Articular chondrocyte of knee joint (primary cell): ENCODE measurements at places on chromosomes 11 and 22. TPM values are rescaled to one million over a fixed set of nuclear protein-coding genes. Genes with fewer than 3 reads are reported as not detected.

The MS4A12 gene
- total RNA-seq, result not detected in 2 replicates

The GLYATL2 gene
- 0.65 and 1.5 TPM in 2 replicates for total RNA-seq

The TREH gene
- total RNA-seq, result not detected in 2 replicates

The DEUP1 gene
- 0.13 and 0.65 TPM in 2 replicates for total RNA-seq

The CSF2RB gene
- total RNA-seq, result under 0.01 TPM in 1 of 2 replicates, not detected in the other

The OR4D5 gene
- total RNA-seq, result not detected in 2 replicates

The GPR83 gene
- total RNA-seq, result not detected in 2 replicates

The LAYN gene
- 61.5 and 62.7 TPM in 2 replicates for total RNA-seq

The FCHSD2 gene
- total RNA-seq, result 23.5 and 25.5 TPM in 2 replicates

The TMEM134 gene
- 20.3 and 28.2 TPM in 2 replicates for total RNA-seq

The FAM168A gene
- 30.4 and 35.8 TPM in 2 replicates for total RNA-seq

The LRRC56 gene
- total RNA-seq, result 0.54 and 0.91 TPM in 2 replicates

The PLET1 gene
- total RNA-seq, result not detected in 2 replicates

The SLC25A18 gene
- 0.11 TPM in 1 of 2 replicates, not detected in the other for total RNA-seq

The MS4A14 gene
- not detected in 2 replicates for total RNA-seq

The TMEM121B gene
- 0.11 and 0.13 TPM in 2 replicates for total RNA-seq

The YPEL1 gene
- 1.9 and 2.0 TPM in 2 replicates for total RNA-seq

The PHLDB1 gene
- 113 and 125 TPM in 2 replicates for total RNA-seq

The FADS1 gene
- total RNA-seq, result 51.5 and 91.2 TPM in 2 replicates

The RASSF7 gene
- 2.2 and 7.2 TPM in 2 replicates for total RNA-seq

The C22orf31 gene
- not detected in 2 replicates for total RNA-seq

The P2RX6 gene
- 1.8 and 3.1 TPM in 2 replicates for total RNA-seq
